Urinary bladder (tissue), 4 donors: ENCODE measurements at places on chromosomes 7 and 10.

DNA sequence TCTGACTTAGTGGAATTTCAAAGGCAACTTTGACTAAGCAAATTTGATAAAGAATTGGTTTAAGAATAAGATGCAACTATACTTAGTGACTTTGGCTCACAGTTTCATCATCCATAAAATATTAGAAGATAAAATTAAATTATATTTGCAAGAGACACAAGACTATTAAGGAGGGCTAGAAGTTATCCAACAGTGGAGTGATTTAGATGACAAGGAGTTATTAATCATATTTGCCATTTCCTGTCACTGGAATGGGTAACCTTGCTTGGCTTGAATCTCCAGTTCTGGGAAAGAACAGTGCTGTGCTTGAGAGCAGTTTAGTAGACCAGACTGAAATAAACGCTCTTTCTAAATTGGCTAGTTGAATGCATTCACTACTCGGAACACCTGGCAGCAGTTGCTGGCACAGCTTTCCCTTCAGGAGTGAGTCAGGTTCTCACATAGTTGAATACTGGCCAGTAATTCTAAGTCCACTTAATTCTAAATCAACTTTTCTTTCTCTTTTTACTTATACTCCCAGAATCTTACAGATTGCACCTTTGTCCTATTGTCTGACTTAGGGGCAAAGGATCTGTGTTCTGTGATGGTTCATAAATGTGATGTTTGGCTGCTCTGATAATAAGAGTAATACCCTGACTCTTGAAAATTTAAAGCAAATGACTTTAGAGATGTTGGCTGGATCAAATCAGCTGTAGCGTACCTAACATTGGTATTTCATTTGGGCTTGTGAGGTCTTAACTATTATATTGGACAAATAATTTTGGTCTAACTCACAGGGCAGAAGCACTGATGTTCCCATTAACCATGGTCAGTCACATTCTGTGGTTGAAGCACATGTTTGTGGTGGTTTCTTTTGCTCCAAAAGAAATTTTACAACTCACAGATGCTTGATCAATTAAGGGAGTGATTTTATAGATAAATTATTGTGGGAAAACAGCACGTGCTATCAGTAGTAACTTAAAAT lies 16.6 kb downstream of the STMP1 start:
- DNase-seq = no peak

DNA sequence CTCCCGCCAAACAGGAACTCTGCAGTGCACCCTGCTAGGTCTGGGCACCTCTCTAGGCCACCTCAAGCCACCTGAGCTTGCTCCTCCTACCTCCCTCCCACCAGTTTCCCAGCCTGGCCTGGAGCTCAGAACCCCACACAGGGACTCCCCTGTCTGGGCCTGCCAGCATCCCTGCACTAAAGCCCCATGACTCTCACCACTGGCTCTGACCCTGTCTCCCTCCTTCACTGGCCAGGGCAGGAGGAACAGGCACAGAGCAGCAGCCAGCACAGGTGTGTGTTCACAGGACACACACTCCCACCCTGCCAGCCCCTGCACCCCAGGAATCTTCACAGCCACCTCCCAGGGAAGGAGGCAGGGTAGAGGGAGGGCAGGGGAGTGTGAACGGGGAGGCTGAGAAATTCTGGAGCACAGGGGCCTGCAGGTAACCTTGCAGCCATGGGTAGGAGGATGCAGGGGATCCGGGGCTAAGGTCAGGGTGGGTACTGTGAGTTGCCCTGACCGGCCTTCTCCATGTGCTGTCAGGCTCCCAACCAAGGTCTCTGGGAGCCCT lies 13.9 kb upstream of the ANTXRL start:
- DNase-seq = no peak

- DNase-seq = no peak
Observed at GRCh38 chr7:135728136-135728669, at the start of gene SLC13A4. Gene SLC13A4, minus strand, starts transcription at chr7:135728186. Its CDS starts 690 bp downstream, at chr7:135727496.

DNA sequence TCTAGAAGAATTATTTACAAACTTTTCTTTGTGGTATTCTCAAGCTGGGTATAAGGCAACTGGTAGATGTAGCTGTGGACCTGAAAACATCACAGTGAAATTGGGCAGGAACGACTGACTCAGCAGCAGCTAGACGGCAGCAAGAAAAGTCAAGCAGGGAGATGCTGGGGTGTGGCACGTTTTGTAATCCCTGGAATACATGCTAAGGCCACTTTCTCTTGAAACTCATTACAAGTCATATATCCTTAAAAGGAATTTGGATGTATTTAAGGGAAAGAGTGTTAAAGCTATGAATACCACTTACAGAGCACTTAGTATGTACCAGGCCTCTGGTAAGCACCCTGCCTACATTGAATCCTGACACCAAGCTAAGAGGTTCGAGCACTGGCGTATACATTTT lies 17.4 kb downstream of the BEND7 start:
- DNase-seq = no peak

GRCh38 chr10:58438340-58438871 lies 53.2 kb downstream of the TFAM start:
- no peak for DNase-seq

DNA sequence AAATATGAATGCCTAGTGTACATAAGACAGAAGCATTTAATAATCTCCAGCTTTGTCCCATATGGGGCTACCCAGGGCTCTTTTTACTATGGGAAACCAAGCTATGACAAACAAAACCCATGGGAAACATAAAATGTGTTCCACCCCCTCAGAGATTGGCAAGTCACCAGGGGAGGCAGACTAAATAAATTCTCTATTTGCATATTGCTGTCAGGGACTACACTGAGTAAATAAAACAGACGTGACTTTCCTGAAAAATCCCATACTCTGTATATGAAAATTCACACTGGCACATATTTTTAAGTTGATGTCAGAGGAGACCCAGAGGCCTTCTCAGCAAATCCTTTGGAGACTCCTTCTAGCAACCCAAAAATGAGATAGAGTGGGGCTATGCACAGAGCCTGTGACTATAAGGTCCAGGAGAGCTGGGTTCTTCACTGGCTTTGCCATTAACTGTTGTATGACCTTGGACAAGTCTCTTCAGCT lies 44.0 kb upstream of the HPSE2 start:
- DNase-seq = no peak

- no peak for DNase-seq
Observed at GRCh38 chr7:138278601-138279000, 181.5 kb upstream of the TRIM24 start.

DNA sequence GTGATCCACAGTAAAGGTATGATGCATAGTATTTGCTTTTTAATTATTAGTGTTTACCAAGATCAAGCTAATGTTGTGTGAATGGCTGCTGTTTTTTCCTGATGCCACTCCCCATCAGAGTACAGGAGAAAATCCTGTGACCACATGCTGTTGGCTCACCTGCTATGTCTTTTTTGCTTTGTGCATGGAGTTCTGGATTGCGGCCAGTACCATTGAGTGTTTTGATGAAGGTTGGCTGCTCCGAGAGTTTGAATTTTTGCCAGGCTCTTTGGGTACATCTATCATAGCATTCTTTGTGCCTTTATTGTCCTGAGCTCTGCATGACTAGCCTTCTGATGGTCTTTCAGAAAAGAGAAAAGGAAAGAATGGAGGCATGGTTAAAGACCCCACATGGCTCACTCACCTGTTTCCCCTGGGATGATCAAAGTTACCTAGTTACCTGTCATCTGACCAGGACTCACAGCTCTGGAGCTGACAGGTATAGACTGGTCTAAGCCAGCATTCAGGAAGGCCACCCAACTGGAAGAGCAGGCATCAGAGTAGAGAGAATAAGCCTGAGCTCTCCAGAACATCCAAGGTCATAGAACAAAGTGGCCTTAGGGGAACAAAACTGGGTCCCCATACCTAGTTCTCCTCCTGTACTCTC lies 11.8 kb upstream of the SGPL1 start:
- no peak for DNase-seq
